ENCODE measurements at places on chromosomes 16 and 17.

DNA sequence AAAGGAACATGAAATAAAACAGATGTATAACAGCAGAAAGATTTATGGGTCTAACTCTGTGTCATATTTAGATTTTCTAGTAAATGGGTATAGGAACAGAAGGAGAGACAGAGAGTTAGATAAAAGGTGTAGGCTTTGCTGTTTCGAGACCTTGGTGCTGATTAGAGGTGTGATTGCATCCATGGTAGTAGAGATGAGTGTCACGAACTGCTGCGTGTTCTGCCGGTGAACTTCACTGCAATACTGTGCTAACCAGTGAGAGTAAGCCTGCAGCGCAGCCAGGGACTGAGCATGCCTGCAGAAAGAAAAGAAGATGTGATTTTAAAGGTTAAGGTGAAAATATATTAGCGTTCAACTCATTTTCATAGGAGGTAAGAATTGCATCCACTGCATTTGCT is 53.7 kb upstream of the GSG1L start:
- peaks cover 70% of the 10 kb centered on the region for H3K36me3 ChIP-seq
- no peak overlapping the region for H3K27ac ChIP-seq
- H3K27me3 ChIP-seq: no peaks in the 10 kb centered on the region
- H3K4me1 ChIP-seq: peaks cover 10% of the 10 kb centered on the region
- no peak for DNase-seq

DNA sequence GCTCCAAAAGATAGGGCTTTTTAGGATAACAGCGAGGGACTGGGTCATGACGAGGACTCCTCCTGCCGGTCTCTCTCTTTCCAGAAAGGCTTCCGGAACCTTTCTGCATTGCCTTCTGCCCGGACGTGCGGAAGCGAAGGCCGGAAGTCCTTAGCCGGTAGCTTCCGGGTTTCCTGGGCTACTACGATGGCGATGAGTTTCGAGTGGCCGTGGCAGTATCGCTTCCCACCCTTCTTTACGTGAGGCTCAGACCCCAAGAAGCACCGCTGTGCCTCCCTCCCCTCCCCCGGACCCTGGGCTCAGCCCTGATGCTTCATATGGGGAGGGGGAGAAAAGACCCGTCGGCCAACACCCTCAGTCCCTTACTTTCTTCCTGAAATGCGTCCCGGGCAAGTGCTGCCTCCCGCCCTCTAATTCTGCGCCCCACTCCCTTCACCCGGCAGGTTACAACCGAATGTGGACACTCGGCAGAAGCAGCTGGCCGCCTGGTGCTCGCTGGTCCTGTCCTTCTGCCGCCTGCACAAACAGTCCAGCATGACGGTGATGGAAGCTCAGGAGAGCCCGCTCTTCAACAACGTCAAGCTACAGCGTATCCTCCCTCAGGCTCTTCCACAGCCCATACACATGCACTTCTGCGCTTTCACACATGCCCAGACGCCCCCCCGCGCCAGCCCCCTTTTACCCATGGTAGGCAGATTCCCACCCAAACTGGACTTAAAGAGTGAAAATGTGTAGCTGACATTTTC is at the start of gene VPS25:
VPS25 (plus strand) TSS at position 160 of the 746 bp plus-strand sequence; CDS start at position 187, 27 bp downstream.
- peak; percentile 48 for DNase-seq
- peaks cover 33% of the 10 kb centered on the region for H3K36me3 ChIP-seq
- H3K4me3 ChIP-seq: peak within 1 kb of the TSS; percentile 99

- peak overlapping the region; percentile 79 for H3K27ac ChIP-seq
- no peak for DNase-seq
- peak overlapping the region; percentile 86 for H3K4me3 ChIP-seq
These were observed 1.0 kb downstream of the BCL7C start for GRCh38 chr16:30892670-30893416.

DNA sequence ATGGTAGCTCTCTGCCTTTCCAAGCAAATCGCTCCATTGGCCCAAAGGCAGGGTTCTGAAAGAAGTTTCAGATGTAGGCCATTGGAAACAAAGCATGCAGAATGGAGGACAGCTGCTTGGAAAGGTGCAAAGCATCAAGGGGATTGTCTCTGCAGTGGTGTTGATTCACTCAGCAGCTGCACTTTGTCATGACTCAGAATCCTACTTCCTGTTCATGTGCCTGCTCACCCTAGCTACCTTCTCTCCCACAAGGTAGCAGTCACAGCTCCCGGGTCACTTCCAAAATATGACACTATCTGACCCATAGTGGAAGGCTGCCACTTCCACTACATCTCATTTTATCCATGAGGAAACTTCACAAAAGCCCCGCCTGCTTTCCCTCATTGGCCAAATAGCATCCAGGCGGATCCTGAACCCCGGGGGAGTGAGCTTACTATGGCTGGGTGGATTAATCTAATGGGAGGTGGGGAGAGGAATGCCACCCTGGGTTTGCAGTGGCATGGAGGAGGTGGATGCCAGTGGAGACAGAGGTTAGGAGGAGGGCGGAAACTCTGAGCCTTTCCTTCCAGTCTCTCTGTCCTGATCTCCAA is 74.7 kb upstream of the NKD1 start:
- DNase-seq: no peak
- peaks cover 2% of the 10 kb centered on the region for H3K36me3 ChIP-seq
- H3K4me3 ChIP-seq: no peak overlapping the region
- peaks cover 4% of the 10 kb centered on the region for H3K4me1 ChIP-seq

- H3K4me1 ChIP-seq: peaks cover 33% of the 10 kb centered on the region
- H3K27me3 ChIP-seq: no peaks in the 10 kb centered on the region
- DNase-seq: peak; percentile 72
- H3K36me3 ChIP-seq: peaks cover 28% of the 10 kb centered on the region
- peak overlapping the region; percentile 86 for H3K4me3 ChIP-seq
These were observed 617 bp upstream of the SENP3 start for GRCh38 chr17:7561028-7561575.

- H3K27me3 ChIP-seq: no peaks in the 10 kb centered on the region
- peak overlapping the region; percentile 1 for H3K27ac ChIP-seq
- H3K4me3 ChIP-seq: no peak overlapping the region
- no peaks in the 10 kb centered on the region for H3K4me1 ChIP-seq
- no peaks in the 10 kb centered on the region for H3K36me3 ChIP-seq
- DNase-seq: no peak
These were observed 4.7 kb downstream of the PLEKHG4 start for GRCh38 chr16:67283826-67284555.

- H3K4me3 ChIP-seq: no peak overlapping the region
- no peak for DNase-seq
- H3K4me1 ChIP-seq: peaks cover 6% of the 10 kb centered on the region
- H3K27ac ChIP-seq: no peak overlapping the region
- peaks cover 68% of the 10 kb centered on the region for H3K27me3 ChIP-seq
These were observed 2.0 kb upstream of the SLC6A4 start for GRCh38 chr17:30237296-30238002.

GRCh38 chr16:89507214-89507833 is 879 bp upstream of the SPG7 start:
- peaks cover 15% of the 10 kb centered on the region for H3K36me3 ChIP-seq
- DNase-seq: no peak
- H3K27ac ChIP-seq: peak overlapping the region; percentile 64
- H3K4me1 ChIP-seq: peaks cover 22% of the 10 kb centered on the region
- peak overlapping the region; percentile 72 for H3K4me3 ChIP-seq
